T-helper 22 cell (primary cell): ENCODE measurements at places on chromosomes 11 and 22.

- DNase-seq, result no peak
Measured at GRCh38 chr11:109783840-109784239, 309.4 kb upstream of the ZC3H12C start.

DNA sequence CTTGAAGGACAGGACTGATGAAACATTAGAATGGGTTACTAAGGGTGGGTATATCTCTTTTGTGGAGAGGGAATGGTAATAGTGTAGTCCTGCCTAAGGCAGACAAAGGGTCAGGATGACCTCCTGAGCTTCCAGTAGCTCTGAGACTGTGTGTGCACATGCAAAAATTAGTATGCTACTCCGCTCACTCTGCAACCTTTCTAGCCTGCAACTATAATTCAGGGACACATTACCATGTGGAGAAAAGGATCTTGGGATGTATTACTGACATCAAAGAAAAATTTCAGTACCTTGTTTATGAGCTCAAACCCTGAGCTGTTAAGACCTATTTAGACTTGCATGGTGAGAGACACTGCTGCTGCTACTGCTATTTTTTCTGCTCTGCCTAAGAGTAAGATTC, 25.4 kb downstream of the LARGE2 start:
- DNase-seq, result no peak

DNA sequence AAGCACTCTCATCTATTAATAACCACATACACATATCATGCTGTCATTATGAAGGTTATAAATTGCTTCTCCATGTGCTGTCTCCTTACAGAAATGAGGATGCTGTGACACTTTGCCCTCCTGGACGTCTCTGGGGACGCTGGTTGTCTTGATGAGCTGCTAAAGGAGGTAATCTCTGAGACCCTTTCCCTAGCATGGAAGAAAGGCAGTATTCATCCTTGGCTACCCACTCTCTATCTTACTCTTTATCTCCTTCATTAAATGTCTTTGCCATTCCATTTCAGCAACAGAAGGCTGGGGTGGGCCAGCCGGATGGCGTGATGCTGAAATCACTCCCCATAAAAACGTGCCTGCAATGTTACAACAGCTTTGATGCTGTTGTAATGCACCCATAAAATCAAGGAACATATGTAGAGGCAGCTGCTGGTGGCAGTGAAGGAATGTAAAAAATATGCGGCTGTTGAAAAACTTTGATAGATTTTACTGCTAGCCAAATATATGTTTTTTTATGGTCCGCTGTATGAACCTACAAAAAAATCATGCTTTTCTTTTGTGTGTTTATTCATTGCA, 715.1 kb upstream of the API5 start:
- DNase-seq, result no peak

- no peak for DNase-seq
Measured at GRCh38 chr11:66228521-66228920, 39.9 kb upstream of the RAB1B start.

- DNase-seq, result no peak
Measured at GRCh38 chr11:126501641-126502040, 146.2 kb downstream of the ST3GAL4 start.

- no peak for DNase-seq
Measured at GRCh38 chr11:117669616-117670015, 127.4 kb downstream of the DSCAML1 start.
